Midbrain (tissue), 1 donor: ENCODE measurements at places on chromosomes 12 and 14.

DNA sequence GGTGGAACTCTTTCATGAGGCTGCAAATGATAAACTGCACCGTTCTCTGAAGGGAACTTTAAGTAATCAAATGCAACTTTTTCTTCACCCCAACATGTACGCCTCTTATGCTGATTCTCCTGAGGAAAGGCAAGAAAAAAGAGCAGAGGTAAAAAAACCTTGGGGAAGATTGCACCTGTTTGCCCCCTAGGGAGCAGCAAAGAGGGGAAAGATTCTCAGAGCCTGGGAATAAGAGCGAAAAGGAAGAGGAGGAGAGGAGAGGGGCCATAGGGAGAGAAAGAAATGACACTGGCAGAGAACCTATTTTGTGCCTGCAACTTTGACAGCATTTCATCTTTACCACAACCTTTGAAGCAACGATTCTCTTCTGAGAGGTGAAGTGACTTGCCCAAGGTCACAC lies 254.6 kb downstream of the KSR2 start:
- no peak for DNase-seq

DNA sequence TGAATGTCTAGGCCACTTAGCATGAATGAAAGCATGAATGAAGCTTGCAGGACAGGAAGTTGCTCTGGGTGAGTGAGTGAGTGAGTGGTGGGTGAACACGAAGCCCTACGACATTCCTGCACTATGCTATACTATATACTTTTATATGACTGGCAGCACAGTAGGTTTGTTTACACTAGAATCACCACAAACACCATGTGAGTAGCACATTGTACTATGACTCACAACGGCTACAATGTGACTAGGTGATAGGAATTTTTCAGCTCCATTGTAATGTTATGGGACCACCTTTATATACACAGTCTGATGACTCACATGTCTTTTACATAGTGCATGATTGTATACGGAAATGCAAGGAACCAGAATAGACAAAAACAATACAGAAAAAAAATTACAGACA lies 1480.2 kb downstream of the AACS start:
- no peak for DNase-seq

DNA sequence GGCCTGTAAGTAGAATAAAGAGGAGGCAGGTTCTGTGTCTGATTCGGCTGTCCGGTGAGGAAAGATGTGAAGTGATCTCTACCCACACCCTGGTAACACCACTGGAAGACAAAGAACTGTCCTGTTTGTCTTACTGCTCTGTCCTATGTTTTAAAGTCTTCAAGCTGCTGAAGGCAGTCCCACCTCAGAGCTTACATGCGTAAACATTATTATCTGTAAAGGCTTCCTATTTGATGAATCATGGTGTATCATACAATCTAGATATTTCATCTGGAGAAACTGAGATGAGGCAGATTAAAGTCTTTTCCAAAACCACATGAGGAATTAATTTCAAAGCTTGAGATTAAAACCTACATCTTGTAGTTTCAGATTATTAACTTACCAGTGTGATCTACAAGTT lies 427.6 kb downstream of the ZFP36L1 start:
- no peak for DNase-seq

- DNase-seq = no peak
Measured at GRCh38 chr12:22715254-22715653, 90.3 kb downstream of the ETNK1 start.

DNA sequence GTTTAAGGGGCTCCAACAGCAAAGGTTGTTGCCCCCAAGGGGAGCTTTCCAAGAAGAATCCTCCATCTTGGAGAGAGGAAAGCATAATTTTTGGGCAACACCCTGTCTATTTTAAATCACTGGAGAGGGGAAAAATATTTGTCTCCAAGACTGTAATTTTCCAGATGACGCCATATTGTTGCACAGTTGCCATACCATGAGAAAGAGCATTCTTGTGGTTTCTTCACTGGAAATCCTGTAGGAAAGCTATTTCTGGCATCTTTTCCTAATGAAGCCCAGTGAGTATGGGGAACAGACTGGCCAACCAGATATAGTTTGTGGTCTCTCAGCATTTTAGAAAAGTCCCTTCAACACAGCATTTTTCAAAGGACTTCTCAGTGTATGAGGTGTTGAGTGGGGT lies 88.1 kb upstream of the MANSC4 start:
- no peak for DNase-seq

DNA sequence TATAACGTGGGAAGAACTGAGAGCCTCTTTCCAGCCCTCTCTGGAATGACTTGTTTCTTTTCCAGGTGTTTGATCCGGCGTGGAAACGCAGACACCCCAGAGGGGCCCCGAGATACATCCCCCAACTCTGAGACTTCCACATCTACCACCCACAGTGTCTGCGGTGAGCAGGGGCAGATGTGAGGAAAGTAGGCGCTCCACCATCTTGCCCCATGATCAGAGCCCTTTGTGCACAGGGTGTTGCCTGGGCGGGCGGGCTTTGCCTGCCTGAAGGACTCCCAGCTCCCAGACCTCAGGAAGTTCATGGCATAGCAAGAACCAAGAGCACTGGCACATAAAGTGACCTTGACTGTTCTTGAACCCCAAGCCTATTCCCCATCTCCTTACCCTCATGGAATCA lies 2.8 kb downstream of the CARMIL3 start:
- no peak for DNase-seq

DNA sequence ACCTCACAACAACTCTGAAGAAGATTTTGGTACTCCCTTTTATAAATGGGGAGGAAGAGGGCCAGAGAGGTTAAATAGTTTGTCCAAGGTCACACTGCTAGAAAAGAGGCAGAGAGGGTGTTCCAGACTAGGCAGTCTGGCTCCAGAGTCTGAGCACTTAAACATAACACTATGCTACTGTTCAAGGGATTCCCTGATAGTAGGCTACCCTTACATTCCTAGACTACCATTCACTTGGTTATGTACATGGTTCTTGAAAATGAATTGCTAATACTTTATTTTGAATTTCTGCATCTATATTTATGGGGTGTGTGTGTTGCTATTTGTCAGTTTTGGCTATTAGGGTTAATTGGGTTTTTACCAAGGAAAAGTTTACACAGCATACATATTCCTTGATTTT lies 7.2 kb downstream of the GNS start:
- DNase-seq = no peak

DNA sequence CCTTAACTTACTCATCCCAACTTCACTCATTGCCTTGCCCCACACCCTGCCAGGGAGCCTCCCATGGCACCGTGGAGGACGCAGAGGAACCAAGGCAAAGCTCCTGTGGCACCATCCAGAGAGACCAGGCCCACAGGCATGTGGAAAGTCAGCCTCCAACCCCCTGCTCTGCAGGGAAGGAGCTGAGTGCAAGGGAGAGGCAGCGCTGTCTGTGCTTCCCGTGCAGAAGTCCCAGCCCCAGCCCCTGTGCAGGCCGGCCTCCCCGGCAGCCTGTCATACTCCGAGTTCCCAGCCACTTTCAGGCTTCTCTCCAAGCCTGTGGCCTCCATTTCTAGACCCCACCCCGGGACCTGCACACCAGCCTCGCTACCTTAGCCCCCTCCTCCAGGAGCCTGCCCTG lies 106.4 kb downstream of the SINHCAF start:
- no peak for DNase-seq

GRCh38 chr12:30806989-30807694 lies 52.4 kb upstream of the CAPRIN2 start:
- DNase-seq = peak; percentile 51

DNA sequence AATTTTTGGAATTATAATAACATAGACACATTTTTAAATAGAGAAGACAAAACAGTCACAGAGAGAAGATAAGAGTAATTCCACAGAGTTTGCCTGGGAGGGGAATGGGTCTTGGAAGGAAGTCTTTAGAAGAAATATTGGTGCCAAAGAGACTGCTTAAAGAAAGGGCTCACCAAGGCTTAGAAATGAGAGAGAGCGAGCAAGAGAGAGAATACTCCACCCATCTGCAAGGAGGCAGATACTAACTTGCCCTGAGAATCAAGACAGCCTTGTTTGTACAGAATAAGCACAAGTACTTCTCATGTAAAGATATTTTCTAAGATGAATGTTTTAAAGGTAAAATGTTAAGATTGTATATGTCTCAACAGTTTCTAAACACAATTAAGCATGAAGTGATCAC lies 165.5 kb downstream of the SLC38A4 start:
- DNase-seq = no peak

- no peak for DNase-seq
Measured at GRCh38 chr12:30880061-30880460, 46.5 kb upstream of the TSPAN11 start.

DNA sequence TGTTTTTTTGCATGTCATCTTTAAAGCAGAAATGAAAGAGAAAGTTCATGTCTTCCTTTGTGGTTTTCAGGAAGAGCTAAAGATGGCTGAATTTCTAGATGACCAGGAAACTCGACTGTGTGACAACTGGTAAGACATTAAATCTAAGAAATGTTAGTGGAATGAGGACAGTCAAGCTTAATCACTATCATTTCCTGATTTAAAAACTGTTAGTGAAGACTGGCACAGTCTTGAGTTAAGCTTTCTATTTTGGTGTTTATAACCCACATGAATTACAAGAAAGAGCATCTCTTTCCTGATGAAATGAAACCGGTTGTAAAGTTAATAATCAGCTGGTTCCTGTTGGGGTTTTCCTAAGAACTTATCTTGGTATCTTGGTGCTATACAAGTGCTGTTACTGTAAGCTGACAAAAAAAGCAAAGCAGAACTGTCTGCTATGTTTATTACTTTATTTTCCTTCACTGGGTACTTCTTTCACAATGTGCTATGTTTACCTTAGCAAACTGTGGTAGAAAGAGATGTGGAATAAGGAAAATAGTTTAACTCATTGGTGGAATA lies 5.2 kb downstream of the TRAFD1 start:
- no peak for DNase-seq

- no peak for DNase-seq
Measured at GRCh38 chr14:57182760-57183503, 85.8 kb downstream of the EXOC5 start.

DNA sequence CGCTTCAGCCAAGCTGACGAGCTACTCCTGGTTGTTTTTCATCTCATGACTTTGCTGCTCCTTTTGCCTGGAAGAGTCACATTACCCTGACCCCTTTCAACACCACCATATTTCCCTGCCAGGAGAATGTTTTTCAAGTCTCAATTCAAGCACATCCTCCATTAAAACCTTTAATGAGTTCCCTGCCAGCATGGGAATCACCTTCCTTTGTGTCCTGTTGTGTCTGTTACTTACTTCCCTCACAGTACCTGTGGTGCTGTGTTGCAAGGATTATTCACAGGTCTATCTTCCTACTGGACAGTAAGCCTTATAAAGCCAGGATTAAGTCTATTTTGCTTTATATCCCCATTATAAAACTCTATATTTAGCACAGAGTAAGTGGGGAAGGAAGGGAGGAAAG lies 13.6 kb upstream of the SLC35F4 start:
- no peak for DNase-seq

DNA sequence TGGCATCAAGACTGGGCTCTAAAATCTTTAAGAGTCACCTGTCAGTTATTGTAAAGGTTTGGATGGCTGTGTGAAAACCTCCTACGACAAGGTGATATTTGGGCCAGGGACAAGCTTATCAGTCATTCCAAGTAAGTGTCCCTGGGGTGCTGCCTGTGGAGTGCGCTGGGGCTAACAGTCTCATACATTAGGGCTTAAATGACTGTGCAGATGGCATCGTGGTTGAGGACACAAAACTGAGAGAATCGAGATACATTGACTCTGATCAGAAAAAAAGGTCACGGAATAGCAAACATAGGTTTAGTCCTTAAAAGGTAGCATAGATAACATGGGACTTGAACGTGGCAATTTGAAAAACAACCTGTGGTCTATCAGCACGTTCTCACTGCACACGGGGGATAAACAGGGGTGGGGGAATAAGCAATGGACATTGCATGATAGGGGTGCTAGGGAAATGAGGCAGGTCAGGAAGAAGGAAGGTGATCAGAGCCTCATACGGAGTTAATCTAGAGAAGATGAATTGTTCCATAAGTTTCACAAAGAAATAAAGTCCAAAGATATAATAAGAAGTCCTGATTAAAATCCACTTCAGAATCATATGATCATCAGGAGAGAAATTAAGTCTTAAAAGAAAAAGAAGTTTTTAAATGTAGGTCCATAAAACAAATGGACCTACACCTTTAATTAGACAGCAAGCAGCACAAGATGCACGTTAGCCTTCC lies 100.3 kb downstream of the DAD1 start:
- no peak for DNase-seq

GRCh38 chr12:42704340-42704739 lies 114.8 kb upstream of the PRICKLE1 start:
- DNase-seq = no peak

DNA sequence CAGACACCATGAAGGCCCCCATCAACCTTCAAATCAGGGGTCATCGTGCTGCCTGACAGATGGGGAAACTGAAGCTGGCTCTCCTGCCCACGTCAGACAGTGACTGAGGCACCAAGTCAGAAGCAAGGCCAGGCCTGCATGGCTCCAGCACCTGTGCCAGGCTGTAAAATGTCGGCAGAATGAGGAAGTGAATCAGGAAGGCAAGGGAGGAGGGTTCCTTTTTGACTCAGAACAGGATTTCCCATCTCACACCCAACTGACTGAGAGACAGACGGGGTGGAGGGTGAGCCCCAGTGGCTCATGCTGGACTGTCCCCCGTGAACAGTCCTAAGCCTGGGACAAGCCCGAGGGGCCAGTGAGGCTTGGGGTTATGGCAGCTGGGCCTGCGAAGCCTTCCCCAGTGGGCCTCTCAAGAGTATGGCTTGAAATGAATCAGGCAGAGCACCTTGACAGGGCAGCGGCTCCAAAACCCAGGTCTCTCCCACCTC lies 20.9 kb downstream of the SYNE3 start:
- peak; percentile 13 for DNase-seq

GRCh38 chr12:2287589-2287988 lies 234.8 kb downstream of the CACNA1C start:
- no peak for DNase-seq

DNA sequence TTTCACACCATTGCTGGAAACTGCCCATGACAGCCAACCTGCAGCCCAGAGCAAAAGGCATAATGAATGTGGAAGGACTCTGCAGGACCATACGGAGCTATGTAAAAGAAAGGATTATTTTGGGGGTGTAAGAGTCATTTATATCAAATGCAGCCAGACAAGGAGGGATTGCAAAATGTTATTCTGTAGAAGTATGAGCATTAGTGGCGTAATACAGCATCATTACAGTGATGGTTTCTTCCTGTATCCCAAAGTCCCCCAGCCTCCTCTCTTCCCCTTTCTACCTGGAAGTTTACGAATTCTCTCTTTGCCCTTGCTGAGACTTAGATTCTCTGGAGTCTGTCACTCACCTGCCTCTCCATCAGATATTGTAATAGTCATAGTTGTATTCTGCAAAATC lies 89.9 kb downstream of the BORCS5 start:
- DNase-seq = no peak

GRCh38 chr12:18706798-18707197 lies 31.0 kb downstream of the PLCZ1 start:
- no peak for DNase-seq

DNA sequence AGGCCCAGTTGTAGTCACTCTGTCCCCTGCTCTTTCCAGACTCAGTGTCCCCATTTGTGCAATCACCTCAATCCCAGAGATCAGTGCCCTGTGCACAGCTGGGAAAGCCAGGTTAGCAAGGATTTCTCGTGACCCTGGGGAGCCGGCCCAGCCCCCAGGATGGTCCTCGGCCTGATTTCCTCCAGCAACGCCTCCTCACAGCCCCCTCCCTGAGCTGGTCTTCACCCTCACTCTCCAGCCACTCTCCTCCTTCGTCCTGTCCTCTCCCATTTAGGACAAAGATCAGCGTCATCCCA lies 194.8 kb upstream of the C14orf180 start:
- no peak for DNase-seq
